NCI-H345 (cell line): ENCODE measurements at places on chromosomes 5 and 9.

DNA sequence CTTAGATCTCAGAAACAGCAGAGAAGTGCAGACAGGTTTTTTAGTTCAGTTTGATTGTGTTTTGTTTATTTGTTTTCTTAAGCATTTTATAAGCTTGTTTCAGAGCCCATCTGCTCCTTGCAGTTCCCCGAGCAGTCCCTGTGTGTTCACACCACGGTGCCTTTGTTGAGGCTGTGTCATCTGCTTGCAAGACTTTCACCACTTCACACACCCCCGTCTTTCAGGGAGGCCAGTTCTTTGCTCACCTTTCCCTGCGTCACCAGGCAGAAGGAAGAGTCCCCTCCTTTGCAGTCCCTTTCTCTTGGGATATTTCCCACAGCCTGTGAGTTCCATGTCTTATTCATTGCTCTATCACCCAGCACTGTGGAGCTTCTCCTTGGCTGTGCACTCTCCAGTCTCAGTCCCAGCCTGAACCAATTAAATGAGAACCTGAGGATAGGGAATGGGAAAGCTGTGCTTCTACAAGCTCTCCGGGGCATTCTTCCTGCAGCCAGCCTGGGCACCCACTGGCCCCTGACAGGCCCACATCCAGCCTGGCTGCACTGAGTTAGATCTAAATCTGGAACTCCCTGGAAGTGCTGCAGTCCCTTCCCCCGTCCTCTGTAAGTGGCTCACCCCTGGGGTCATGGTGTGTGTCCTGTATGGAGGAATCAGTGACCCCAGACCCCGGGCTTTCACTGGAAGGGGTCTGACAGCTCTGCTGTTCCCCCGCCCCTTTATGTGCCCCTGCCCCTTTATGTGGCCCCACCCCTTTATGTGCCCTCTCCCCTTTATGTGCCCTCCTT lies 5.5 kb downstream of the MVB12B start:
- DNase-seq: no peak

- DNase-seq: no peak
Observed at GRCh38 chr5:96493219-96493790, 60.3 kb upstream of the PCSK1 start.

DNA sequence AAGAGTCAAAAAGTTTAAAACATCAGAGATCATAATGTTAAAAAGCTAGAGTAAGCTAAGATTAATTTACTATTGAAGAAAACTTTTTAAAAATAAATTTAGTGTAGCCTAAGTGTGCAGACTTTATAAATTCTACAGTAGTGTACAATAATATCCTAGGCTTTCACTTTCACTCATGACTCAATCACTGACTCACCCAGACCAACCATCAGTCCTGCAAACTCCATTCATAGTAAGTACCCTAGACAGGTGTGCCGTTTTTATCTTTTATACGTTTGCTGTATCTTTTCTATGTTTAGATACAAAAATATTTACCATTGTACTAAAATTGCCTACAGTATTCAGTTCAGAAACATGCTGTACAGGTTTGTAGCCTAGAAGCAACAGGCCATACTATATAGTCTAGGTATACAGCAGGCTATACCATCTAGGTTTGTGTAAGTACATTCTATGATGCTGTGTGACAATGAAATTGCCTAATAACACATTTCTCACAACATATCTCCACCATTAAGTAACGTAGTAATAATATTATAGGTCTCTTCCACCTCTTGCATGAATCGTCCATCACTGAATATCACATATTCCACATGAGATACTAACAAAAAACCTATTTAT lies 59.2 kb downstream of the MEGF9 start:
- DNase-seq: no peak

DNA sequence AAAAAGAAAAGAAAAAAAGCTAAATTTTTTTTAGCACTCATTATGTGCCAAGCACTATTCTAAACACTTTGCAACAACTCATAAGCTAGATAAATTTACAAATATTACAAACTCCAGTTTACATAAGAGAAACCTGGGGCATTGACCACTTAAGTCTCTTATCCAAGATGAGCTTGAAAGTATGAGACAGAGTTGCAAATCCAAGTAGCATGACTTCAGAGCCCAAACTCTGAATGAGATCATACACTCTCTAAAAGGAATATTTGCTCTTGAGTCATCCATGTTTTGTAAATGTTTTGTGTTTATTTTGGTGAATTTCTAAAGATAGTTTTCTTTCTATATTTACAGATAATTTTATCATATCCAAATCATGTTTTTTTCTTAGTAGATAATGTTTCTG lies 4.0 kb upstream of the SHOC1 start:
- DNase-seq: no peak

- no peak for DNase-seq
Observed at GRCh38 chr9:32486839-32487562, 39.0 kb downstream of the RIGI start.

- DNase-seq: no peak
Observed at GRCh38 chr5:31720004-31720403, 81.1 kb downstream of the PDZD2 start.

GRCh38 chr5:67065237-67065636 lies 131.4 kb downstream of the CD180 start:
- peak; percentile 26 for DNase-seq

GRCh38 chr9:86749161-86749893 lies 198.0 kb downstream of the GAS1 start:
- no peak for DNase-seq

- DNase-seq: no peak
Observed at GRCh38 chr5:172931001-172931536, 28.2 kb upstream of the RPL26L1 start.

GRCh38 chr5:131329286-131329560 lies 65.4 kb downstream of the CDC42SE2 start:
- no peak for DNase-seq

- no peak for DNase-seq
Observed at GRCh38 chr9:12441506-12441905, 251.7 kb upstream of the TYRP1 start.

- DNase-seq: no peak
Observed at GRCh38 chr9:19875291-19875920, 86.6 kb upstream of the SLC24A2 start.

- no peak for DNase-seq
Observed at GRCh38 chr5:132321109-132321721, 27.0 kb downstream of the SLC22A4 start.

DNA sequence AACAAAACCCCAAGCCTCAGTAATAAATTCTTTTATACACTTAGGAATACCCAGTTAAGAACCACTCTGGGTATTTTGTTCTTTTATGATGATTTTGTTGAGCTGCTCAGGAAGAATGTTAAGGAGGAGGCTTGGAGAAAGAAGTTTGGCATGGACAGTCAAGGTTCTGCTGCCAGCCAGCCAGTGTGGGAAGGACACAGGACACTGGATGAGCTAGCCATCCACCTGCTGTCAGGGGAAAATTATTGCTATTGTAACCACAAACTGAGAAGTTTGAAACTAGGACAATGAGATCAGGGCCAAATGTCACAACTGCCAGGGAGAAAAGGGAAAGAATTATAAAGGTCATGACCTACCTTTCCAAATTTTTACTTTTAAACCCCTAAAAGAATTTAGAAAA lies 25.9 kb upstream of the ADAMTSL1 start:
- no peak for DNase-seq

- DNase-seq: no peak
Observed at GRCh38 chr5:58446024-58446423, 13.9 kb downstream of the PLK2 start.

GRCh38 chr5:115392611-115393010 lies 96.2 kb upstream of the CCDC112 start:
- DNase-seq: no peak

DNA sequence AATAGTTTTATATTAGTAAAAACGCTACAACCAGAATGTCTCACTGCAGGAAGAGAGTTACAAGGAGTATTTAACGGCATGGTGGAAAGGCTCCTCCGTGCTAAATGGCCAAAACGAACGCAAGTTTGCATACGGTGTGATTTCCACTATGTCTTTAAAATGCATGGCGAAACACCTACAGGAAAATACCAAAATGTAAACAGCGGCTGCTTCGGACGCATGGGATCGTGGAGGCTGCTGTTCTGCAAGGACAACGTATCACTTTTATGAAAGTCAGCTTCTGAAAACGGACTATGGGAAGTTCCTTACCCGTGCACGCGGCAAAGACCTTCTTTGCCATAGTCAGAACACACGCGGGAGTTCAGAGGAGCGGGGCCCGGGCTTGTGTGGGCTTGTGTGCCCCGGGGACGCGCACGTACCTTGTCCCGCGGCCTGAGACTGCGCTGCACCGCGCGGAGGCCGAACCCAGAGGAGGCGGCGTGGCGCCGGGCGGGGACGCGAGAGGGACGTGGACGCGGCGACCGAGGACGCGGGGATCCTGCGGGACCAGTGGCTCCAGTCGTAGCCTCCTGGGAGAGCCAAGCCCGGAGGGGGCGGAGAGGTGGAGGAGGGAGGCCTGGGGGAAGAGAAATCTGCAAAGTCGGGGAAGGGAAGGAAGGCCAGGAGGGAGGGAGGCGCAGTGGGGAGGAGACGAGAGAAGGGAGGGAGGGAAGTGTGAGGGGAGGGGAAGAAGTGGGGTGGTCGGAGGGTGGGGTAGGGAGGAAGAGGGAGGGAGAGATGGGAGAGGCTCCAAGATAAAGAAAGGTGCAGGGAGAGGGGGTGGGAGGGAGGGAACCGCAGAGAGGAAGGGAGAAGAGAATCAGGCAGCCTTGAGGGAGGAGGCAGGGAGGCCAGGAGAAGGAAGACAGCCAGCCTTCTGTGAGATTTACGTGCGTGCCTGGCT lies at the start of gene CMBL:
Gene CMBL (minus strand): TSS at position 697 of the 943 bp plus-strand sequence. CDS start 17,140 bp downstream, outside the sequence.
- peak; percentile 74 for DNase-seq

- peak; percentile 96 for DNase-seq
Observed at GRCh38 chr9:108885643-108886348, 23.7 kb downstream of the ACTL7A start.

DNA sequence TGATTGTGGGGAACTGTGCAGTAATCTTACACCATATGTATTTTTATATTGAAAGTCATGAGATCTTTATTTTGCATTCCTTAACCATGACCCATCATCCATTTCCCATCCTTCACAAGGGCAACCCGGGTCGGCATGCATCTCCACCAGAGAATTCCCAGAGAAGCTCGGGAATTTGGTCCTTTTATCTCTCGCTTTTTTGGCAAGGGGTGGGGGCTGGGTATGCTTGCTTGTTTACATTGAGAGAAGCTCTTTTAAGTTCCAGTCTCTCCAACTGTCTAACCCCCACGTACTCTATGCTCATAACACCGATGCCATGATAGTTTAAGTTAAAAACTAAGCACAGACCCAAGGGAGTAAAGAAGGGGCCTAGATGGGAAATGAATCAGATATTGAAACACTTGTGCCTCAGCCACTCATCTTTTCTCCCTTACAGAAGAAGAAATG lies 109.9 kb upstream of the NFIB start:
- DNase-seq: no peak

DNA sequence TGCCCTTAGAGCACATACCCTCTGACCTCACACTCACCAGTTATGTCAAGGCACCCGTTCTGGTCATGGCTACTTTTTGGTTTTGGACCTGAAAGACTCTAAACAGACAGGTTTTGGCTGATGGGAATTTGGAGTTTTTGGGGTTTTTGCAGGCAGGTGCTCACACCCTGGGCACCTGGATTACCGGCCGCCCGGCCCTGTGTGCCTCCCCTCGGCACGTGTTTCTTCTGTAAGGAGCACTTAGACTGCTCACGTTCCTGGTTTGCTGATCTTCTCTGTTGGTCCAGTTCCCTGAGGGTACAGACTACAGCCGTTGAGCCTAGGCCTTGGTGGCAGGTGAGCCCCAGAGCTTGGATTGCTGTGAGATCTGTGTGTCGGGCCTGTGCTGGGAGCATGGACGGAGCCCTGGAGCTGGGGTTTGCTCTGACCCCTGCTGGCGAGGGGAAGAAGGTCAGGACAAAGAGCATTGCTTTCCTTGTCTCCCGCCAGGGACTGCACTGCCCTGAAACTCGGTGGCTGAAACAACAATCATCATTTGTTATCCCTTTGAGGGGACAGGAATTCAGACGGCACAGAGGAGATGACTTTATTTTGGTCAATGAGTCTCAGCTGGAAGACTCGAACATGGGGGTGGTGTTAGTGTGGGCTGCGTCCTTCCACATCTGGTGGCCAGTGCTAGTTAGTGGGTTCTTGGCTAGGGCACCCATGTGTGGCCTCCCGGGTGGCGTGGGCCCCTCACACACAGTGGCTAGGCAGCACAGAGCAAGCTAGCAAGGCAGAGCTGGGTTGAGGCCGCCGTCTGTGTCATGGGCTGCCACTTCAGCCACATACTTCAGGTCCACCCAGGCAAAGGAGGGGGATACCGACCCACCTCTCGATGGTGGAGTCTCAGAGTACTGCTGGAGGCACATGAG lies 76.4 kb downstream of the EHMT1 start:
- no peak for DNase-seq

DNA sequence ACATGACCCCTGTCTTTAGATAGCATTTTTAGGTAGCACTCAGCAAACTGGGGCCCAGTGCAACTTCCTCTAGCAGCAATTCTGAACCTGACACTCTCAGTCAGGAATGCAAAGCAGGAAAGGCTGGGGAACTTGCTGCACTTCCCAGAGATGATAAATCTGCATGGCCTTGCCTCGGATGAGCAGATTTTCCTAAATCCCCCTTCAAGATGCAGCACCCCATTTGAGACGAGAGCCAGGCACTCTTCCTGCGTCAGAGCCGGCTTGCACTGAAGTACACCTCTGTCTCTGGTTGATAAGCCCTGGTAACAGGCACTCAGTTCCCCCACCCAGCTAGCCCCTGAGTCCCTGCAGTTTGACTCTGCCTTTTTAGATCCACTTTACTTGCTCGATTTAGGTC lies 296.7 kb upstream of the PANK3 start:
- DNase-seq: no peak

- no peak for DNase-seq
Observed at GRCh38 chr5:41722359-41722950, 147.8 kb downstream of the OXCT1 start.

DNA sequence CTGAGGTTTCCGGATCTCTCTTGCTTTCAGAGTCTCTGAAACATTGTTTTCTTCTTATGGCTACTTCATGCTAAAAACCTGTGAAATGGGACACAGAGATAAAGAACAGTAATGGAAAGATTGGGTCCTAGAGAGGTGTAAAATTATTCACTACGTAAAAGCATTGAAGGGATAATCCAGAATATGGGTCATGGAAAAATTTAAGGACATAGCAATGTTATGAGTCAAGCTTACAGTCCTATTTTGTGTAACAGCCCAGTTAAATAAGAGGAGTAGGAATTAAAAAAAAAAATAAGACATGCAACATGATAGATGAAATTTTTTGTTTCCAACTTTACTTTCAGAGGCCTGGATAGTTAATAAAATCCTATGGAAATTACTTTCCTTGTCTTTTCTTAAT lies 61.9 kb upstream of the ELL2 start:
- no peak for DNase-seq

GRCh38 chr9:124298646-124299235 lies 41.0 kb downstream of the NEK6 start:
- no peak for DNase-seq

DNA sequence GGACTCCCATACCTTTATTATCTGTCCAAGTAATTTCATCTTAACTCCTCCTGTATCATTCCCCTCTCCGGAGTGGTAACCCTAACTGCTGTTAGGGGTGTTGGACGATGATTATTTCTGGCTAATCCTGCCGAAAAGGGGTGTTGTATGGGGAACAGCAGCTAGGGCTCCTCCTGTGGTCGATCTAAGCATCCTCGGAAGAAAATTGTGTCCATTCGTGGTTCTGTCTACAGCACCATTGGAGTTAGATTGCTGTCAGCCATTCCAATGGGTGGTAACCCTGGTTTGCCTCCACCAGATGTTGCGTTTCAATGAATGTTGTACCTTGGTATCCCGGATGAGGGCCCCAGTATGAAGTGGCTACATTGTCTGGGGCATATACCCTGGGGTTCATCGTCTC lies 35.6 kb upstream of the LMNB1 start:
- DNase-seq: no peak
